ENCODE measurements at places on chromosomes 2 and 18. TPM values are rescaled to one million over a fixed set of nuclear protein-coding genes. Genes with fewer than 3 reads are reported as not detected.
A peak's percentile ranks its signal among the peaks of the same experiment; 100 is the strongest.

LYPD1 gene
- polyA plus RNA-seq = 121 TPM

FBLN7 gene
- polyA plus RNA-seq = 3.4 TPM

DNA sequence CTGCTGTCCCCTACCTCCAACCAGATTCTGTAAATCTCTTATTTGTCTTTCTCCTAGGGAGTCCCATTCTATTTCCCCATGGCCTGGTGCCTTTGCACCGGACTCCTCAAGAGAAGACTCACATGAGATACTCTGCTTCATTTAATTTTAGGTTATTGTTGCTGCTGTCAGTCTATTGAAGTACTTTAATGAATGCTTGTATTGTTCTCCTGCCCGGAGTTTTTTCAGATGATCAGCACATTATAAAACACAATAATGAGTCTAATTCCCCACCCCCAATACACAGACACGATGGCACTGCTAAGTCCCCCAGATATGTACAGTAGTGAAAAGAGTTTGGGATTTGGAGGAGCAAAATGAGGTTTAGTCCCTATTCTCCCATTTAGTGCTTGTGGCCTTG is 58.9 kb downstream of the HAUS1 start:
- no peak for DNase-seq

DNA sequence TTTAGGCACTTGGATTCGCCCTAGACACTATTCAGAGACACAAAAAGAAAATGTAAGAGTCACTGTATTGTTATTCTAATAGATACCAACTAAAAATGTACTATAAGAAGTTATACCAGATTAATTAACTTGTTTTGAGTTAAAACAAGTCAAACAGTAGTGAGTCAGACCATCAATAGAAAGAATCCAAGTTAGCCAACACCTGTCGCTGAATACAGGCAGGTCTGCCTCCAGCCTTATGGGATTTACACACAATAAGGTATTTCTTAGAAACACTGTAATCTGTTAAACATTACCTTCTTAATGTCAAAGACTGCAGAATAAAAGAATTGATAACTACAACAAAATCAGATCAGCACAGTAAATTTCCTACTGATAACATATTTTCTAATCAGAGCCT is 181.4 kb downstream of the DYM start:
- DNase-seq = no peak

DNA sequence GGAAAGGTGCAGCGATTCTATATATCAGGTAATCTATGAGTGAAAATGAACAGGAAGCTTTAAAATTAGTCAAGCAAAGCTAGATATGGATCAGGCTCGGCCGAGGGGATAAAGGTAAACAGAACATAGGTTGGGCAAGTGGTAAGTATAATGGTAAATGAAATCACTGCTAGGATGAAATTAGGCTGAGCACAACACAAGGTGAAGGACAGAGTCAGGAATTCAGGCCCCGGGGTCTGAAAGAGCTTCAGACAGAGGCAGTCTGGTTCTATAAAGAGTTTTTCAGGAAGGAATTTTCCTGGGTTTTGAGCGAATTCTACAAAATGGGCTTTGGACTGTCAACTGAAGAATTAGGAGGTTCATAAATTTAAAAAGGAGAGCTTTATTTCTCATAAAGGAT is 513.2 kb upstream of the CDH2 start:
- no peak for DNase-seq

- peak; percentile 8 for DNase-seq
Measured at GRCh38 chr2:134348239-134348638, 94.4 kb downstream of the MGAT5 start.

DNA sequence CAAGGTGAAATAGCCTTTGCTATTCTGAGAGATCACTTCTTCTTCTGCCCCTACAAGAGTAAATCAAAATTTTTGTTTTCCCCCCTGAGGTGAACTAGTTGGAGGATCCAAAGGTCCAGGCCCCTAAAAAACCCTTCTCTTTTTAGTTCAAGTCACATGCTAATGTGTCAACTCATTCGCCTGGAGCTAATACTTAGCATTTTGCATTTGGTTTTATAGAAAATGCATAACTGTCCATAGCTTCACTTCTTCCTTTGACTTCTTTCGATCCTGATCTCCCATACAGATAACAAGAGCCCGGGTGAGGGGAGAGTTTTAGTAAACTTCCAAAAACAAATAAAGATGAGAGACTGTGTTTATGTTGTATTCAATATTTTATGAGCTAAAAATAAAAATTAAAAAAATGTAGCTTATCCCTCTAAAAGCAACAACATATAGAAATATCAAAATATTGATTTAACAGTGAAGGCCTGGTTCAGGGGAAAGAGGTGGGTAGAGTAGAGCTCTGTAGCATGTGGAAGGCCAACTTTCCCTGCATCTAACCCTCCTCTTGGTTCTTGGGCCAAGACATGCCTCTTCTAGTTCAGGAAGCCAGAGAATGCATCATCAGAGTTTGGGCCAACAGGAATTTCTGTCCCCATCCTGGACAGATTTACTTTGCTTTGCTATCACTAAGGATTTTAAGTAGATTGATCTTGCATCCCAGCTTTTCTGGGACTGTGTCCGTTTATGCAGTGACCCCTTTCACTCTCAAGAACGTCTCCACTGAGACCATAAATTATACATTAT is 333.8 kb downstream of the ALK start:
- no peak for DNase-seq

Measured in endothelial cell of umbilical vein (primary cell).